ENCODE measurements at places on chromosomes 6 and 20. TPM values are rescaled to one million over a fixed set of nuclear protein-coding genes. Genes with fewer than 3 reads are reported as not detected.

Gene NKX2-2
- not detected for total RNA-seq

Gene PDE7B
- 14.2 TPM for total RNA-seq

Gene ADGB
- not detected for total RNA-seq

Gene CCM2L
- total RNA-seq = 4.3 TPM

Gene PAK5
- not detected for total RNA-seq

- DNase-seq = no peak
Observed at GRCh38 chr6:106163966-106164877, 78.1 kb downstream of the PRDM1 start.

DNA sequence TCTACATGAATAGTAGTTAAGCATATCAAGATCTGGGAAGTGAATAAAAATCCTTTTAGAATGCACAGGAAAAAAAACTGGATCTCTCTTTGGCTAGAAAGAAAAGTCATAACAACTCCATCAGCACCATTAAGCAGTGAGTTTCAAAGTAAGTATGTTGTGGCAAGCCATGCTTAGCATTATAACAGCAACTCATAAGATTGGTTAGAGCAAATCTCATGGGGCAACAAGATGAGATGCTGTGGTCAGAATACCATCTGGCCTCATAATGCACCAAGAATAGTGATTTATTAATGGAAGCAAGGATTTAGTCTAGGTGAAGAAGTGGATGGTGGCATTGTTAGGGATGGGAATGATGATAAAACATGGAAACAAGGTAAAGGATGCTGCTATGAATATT, 159.4 kb downstream of the PHF3 start:
- no peak for DNase-seq

- DNase-seq = no peak
Observed at GRCh38 chr6:157228426-157229131, 94.7 kb downstream of the TMEM242 start.

GRCh38 chr6:6712449-6713403, 124.2 kb downstream of the LY86 start:
- DNase-seq = no peak

- no peak for DNase-seq
Observed at GRCh38 chr6:10478187-10479040, 42.7 kb upstream of the GCNT2 start.

DNA sequence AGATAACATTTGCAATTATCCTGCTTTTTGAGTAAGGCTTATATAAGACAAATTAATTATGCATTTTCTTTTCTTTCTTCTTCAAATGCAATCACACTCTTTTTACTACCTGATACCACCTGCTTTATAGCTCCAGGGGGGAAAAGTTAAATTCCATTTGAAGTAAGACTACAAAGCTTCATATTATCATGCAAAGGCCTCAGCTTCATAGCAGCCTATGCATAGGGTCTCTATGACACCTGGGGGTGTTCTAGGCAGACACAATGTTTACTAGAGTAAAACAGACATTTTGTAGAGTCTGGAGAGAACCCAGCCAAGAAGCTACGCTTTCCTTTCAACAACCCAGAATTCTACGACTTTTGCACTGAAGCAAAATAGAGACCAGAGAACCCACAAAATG, 148.0 kb downstream of the MCHR2 start:
- no peak for DNase-seq

- DNase-seq = no peak
Observed at GRCh38 chr6:11206576-11206975, 25.9 kb downstream of the NEDD9 start.

DNA sequence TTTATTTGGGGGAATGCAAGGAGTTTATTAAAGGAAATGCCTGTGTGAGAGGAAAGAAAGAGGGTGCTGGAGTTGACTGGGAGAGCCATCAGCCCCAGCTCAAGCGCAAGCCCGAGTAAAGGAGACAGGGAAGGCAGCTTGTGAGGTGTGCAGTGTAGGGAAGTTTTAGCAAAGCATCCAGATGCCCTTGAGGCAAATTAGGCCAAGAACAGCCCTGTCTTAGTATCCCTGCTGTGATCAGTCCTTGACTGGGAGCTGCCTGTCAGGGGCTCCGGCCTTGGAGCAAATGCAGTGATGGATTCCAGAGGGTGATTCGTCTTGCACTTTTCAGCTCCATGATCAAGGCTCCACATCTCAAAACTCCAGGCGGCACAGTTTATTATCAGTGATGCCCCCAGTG, 561.7 kb downstream of the KIF16B start:
- DNase-seq = no peak

All from omental fat pad (tissue), 4 donors.